LHCN-M2 (cell line): ENCODE measurements at places on chromosomes 4 and X. TPM values are rescaled to one million over a fixed set of nuclear protein-coding genes. Genes with fewer than 3 reads are reported as not detected.

Gene NHS
- total RNA-seq: 0.23 and 0.38 TPM in 2 replicates

GRCh38 chr4:57342411-57342810 is 232.2 kb upstream of the IGFBP7 start:
- DNase-seq: no peak

DNA sequence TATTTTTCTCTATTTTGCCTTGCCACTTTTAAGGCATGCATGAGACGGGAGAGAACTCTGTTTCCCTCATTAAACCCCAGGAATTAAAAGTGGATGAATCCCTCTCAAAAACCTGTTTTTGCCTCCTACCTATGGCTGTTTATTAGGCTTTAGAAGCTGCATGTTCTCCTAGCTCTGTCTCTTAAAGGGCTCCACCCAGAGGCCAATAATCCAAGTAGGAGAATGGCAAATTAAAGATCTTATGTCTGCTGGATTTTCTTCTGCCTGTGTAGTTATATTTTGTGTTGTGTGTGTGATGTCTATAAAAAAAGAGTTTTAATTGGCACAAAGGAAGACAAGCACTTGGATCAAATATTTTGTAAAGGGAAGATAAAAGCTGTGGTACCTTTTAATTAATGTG is 32.4 kb downstream of the MAGEC1 start:
- DNase-seq: peak; percentile 0

- no peak for DNase-seq
These were observed 115.4 kb upstream of the STK26 start for GRCh38 chrX:131907488-131908314.
